ENCODE measurements at places on chromosomes 7 and 10.
A peak's percentile ranks its signal among the peaks of the same experiment; 100 is the strongest.

DNA sequence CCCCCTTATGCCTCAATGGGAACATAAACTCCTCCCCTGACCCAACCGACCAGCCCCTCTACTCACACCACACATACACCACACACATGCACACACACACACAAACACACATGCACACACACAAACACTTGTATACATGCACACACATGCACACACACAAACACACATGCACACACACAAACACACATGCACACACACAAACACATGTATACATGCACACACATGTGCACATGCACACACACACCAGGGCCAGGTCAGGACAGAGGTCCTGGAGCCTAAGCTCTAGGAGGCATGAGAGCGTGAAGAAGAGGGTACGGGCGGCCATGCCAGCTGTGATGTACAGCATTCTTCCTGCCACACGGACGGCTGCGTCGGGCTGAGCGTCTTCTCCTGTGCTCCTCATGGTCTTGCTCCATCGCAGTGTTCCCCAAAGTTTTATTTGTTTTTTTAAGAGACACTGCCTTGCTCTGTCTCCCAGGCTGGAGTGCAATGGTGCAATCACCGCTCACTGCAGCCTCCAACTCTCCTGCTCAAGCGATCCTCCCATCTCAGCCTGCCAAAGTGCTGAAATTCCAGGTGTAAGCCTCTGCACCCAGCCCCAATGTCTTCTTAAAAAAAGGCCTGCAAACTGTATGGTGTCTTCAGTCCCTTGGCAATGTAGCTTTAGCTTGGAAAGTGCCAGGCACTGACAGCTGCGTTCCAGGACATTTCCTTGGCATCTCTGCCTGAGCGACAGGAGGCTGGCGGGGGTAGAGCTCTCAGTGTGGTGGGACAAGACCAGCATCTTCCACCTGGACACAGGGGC lies 38.8 kb upstream of the INPP5A start:
- DNase-seq, result no peak

DNA sequence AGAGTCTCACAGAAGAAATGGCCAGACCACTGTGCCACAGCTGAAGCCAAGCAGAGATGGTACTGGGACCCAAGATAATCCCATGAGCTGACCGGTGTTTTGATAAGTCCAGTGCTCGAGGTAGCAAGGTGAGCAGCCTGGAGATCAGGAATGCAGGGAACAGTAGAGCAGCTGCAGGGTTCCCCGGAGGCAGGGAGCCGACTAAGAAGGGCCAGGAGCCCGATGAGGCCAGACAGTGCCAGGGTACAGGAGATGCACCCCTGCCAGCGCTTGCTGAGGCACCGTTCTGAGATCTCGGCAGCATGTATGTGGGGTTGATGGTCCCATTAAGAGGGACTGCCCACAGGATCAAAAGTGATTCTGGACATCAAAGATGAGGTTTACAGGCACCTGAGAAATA lies 47.1 kb downstream of the VSTM4 start:
- no peak for DNase-seq

GRCh38 chr10:77608281-77608680 lies 29.3 kb downstream of the KCNMA1 start:
- DNase-seq, result no peak

- DNase-seq, result peak; percentile 2
These were observed 395.9 kb downstream of the GRM8 start for GRCh38 chr7:126856691-126857291.

DNA sequence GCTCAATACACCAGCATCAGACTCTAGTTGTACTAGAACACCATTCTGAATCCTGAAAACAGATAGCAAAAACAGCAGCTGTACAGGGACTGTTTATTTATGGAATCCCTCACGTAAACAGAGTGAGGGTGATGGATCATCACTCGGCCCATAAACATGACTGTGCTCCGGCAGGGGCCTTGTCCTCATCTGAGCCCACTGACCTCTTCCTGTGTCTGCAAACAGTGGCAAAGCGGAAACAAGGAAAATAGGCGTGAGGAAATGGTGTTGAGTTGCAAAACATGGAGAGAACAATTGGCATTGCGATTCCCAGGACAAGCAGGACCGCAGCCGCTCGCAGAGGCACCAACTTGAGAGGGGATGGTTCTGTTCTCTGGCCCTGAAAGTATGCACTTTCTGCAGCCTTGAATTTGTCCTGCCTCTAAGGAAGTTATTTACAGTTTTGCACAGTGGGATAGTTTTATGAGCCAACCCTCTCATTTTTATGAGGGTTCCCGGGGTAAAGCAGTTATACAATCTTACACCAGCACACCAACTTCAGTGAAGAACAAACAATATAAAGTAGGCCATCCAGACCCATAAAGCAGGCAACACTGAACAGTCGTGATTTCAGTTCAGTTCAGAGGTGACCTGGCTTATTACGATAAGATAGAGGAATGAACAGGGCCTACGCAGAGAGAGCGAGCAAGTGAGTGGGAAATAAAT lies 248.0 kb upstream of the FZD8 start:
- DNase-seq, result peak; percentile 71

DNA sequence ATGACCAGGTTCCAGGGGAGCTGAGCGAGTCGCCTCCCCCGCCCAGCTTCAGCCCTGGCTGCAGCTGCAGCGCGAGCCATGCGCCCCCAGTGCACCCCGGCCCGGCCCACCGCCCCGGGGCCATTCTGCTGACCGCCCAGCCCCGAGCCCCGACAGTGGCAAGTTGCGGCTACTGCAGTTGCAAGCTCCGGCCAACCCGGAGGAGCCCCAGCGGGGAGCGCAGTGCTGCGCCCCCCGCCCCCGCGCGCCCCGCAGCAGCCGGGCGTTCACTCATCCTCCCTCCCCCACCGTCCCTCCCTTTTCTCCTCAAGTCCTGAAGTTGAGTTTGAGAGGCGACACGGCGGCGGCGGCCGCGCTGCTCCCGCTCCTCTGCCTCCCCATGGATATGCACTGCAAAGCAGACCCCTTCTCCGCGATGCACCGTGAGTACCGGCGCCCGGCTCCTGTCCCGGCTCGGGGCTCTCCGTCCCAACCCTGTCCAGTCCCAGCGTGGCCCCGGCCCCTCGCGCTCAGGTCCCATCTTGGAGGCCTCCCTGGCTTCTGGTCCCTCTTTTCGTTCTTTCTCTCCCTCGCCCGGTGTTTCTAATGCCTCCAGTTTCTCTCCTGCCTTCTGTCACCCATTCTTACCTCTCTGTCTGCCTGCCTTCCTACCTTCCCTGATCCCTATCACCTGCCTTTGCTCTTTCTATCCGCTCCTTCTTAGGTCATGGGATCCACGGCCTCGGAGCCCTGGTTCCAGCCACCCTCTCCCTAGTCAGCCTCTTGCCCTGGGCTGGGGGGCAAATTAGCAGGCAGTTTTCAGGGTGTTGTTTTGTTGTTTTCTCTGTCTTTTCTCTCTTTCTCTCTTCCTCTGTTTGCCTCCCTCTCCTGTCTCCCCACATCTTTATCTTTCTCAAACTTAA lies 751 bp downstream of the PAX2 start:
- DNase-seq, result no peak

DNA sequence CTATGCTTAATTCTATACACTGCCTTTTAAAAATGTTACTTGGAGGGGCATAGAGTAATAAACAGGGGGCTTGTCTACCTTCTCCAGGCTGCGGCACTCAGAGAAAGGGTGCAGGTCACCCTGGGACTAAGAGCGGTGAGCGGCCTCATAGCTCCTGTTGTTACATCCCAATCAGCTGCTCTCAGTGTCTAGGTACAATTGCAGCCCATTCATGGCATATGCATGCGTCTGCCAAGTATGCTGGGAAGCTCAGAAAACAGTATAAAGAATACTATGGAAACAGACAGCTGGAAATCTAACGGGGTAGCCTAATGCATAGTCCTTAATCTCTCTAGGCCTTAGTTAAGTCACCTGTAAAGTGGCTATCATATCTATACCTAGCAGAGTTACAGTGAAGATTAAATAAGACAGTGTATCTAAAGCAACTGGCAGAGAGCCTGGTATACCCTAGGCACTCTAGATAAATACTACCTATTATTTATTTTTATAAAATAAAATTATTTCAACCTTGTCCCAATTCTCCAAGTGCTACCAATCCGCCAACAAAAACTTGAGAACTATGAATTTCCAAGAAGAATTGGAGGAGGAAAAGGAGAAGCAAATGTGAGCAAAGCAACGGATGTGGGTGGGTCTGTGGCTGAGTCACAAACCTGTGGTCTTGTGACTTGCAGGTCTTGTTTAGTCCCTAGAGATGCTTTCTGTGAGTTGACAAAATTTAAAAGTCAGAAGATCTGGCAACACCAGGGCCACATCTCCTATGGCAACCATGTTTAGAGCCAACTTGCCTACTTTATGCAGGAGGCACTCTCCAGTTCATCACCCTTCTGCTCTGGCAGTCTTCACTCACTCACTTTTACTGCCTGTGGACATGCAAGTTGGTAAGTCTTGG lies 183.0 kb downstream of the RAPGEF5 start:
- DNase-seq, result no peak

- no peak for DNase-seq
These were observed 4.0 kb downstream of the TNRC18 start for GRCh38 chr7:5419539-5420066.

DNA sequence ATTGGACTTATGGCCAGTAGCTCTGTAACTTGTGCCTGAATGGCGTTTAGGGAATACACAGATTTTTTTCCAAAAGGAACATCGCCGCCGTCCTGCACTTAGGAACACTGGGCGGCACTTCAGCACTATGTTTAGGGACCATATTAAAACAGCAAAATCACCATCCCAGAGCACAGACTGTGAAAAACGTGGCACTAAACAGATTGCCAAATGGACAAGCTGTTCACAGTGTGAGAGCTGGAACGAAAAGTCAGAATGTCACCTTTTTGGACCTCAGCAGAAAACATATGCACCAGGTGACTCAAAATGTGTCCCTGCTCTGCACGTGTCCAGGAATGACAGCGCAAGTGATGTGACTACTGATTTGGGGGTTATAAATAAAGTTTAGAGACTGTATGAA lies 87.9 kb downstream of the ODAD2 start:
- no peak for DNase-seq

GRCh38 chr10:104321725-104322415 lies 16.4 kb downstream of the ITPRIP start:
- DNase-seq, result no peak

DNA sequence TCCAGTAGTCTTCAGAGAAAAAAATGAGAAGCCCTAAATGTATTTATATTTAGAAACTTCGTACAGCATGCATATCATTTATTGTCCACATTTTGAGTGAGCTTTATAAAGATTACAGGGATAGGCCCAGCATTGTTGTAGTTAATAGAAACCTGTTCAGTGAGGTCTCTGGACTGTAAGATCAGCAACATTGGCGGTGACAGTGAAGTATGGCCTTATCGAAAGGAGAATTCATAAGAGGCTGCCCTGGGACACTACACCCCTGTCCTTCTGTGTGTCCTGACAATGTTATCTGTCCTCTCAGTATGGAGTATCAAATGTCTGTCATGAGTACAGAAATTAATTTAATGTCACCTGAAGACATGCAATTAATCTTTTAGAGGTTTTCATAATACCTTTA lies 57.2 kb downstream of the SHH start:
- DNase-seq, result no peak

DNA sequence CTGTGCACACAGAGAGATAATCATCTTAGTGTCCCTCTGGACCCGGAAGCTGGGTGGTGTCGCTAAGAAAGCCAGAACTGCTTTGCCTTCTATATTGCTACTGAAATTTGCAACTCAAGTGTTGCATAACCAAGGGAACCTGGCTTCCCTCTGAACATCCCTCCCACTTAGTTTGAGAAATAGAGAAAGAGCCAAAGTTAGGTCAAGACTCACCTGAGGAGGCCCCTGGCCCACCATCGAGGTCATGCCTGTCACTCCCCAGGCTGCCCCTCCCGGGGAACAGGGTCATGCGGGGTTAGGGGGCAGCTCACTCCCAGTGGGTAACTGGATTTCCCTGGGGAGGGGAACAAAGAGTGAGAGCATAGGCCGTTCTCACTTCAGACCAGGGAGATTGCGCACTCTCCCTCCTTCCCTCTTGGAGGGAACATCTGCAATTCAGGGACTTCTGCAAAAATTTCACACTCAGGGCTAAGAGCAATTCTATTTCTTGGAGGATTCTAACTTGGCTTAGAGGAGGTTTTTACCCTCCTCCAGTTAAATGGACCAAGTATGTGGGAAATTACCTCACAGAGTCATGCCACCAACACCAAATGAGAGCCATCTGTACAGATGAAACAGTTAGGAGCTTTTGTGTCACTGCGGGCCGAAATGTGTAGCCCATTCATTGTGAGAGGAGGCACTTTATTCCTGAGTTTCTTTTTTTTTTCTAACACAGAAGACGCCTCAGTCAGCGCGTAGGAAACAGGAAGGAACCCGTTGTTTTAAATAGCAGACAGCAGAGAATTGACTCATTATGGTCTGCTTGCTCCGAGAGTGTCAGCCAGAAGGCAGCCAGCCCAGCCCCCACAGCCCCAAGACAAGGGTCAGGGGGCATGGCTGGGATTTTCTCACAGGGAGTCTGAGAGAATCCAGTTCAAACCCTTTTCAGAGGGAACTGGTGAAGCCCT lies 221.3 kb downstream of the ARHGAP12 start:
- DNase-seq, result peak; percentile 70

DNA sequence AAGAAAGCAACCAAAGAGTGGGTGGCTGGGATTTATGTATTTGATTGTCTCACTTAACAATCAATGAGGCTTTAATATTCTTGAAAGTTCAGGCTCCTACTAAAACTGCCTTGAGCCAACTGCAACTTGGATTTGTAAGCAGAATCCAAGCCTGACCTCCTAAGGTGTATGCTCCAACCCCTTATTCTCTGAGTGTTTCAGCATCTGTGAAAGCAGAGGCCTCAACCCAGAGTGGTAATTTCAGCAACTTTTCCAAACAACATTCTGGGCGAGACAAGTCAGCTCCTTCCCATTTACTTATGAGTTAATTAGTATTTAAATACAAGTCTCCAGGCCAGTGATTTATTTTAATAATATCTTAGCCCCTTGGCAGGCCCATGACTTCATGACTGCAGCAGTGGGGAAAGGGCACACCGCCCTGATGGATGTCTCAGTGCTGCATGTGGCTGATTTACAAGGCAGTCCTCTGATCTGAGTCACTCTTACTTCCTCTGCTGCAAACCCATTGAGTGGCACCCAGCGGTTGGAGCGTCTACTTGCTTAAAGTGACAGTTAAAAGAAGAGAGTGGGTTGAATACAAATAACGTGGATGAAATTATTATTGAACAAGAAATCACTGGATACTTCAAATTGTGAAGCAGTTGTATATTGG lies 209.1 kb downstream of the TRIL start:
- DNase-seq, result peak; percentile 39

GRCh38 chr10:107616463-107617410 lies 452.2 kb upstream of the SORCS1 start:
- no peak for DNase-seq

- DNase-seq, result no peak
These were observed 874.6 kb downstream of the LRMDA start for GRCh38 chr10:76305930-76306615.
